ENCODE measurements at places on chromosomes 2 and 18.

- DNase-seq = no peak
Observed at GRCh38 chr18:23548275-23548674, 38.0 kb downstream of the NPC1 start.

- DNase-seq = no peak
Observed at GRCh38 chr2:1020206-1020605, 69.6 kb downstream of the SNTG2 start.

DNA sequence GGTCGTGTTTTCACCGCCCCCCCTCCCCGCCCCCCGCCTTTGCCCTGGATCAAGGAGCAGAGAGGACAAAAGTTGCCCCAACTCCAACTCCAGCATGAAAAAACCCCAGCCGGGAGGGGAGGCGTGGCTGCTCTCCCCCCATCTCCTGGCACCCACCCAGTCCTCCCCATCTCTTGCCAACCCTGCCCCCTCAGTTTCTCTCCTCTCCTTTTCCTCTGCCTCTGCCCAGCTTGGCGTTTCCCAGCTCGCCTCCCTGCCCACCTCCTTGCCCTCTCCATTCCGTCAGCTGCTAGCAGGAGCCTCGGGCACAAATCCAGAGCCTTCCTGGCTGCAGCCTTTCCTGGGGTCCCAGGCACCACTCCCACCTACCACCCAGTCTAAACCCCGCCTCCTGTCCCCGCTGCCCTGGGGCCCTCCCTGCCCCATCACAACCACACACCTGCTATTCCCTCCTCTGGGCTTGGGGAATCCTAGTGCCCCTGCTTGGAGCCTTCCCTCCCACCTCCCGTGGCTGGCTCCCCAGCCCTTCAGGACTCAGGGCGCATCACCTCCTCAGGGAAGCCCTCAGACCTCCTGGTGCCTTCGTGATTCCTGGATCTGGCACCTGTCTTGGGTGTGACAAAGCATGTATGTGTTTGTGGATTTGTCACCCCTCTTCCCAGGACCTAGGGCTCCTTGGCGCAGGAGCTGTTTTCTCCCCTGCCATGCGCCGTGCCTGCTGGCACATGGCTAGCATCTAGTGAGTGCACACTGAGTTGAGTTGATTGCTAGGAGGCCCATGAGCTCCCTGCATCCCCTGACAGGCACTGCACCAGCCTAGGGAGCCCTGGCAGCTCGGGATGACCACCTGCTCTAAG is 209.1 kb downstream of the TFCP2L1 start:
- no peak for DNase-seq

DNA sequence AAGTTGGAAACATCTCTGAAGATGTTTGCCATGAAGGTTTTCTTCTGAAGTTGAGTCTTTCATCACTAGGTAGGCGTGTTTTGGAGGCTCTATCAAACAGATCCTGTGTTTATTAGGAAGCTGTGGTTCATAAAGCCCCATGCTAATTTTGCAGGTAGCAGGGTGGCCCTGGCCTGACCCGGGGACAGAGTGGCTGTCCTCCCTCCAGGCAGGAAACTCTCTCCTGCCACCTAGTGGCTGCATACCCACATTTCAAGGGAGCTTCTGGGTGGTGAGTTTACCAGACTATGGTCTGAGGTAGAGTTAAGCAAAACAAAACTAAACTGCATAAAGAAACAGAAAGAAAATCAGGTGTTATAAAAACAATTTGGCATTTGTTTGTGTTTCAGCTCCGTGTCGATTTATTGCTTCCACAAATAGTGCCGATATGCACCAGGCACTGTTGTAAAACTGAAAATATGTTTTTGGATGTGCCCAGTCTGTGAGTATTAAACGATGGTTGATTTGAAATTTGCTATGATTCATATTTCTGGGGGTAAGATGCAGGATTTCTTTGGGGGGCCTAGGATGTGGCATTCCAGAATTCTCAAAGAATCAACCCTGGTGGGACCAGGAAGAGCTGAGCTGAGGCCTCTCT is 26.0 kb upstream of the IL37 start:
- peak; percentile 86 for DNase-seq

DNA sequence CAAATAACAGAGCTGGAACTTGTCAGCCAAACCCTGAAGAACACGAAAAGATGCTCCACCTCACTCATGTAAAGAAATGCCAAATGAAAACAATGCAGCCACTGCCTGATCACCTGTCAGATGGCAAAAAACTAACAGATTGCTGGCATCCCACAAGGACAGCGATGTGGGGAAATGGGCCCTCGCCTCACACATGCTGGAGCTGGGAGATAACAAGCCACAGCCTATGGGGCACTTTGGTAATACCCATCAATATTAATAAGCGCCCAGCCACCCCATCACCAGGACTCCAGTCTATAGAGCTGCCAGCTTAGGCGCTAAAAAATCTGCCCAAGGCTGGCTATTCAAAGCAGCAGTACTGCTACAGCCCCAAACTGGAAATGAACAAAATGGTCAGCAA is 27.0 kb downstream of the TFCP2L1 start:
- DNase-seq = no peak

- DNase-seq = peak; percentile 74
Observed at GRCh38 chr2:121722479-121722878, 14.2 kb downstream of the NIFK start.

GRCh38 chr2:144479138-144479537 is 40.8 kb downstream of the ZEB2 start:
- DNase-seq = no peak

- peak; percentile 54 for DNase-seq
Observed at GRCh38 chr2:73232403-73233153, 461 bp downstream of the PRADC1 start.
